ENCODE measurements at places on chromosomes 3 and 15.
A peak's percentile ranks its signal among the peaks of the same experiment; 100 is the strongest.

DNA sequence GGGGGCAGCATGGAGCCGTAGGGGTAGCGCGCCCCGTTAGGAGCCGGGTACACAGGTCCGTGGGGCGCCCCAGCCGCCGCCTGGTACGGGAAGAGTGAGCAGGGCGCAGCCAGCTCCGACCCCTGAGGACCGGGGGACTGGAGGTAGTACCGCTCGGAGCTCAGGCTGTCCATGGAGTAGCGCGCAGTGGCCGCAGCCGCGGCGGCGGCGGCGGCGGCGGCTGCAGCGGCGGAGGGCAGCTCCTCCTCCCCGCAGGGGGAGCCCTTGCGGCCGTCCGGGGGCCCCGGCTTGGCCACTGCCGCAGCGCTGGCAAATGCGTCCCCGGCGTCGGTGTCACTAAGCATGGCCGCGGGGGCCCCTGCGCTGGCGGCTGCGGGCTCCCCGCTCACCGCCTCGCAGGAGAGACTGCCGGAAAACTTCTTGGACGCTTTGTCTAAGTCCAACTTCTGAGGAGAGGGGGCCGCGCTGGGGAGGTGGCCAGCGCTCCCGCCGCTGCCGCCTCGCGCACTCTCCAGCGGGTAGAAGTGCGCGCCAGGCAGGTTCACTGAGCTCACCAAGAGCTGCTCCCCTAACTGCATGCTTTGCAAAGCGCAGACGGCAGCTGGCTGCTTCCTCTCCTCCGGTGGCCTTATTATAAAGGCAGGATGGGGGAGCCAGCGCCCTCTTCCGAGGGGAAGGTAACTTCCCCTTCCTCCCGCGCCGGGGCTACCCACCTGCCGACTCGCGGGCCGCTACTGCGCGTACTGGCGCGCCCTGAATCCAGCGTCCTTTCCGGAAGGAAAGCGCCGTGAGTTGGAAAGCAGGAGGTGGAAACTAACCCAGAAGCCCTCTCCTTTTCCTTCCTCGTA lies at the start of gene EOMES:
EOMES (minus strand) TSS at position 607 of the 848 bp plus-strand sequence; CDS start at position 578, 29 bp downstream.
- DNase-seq = peak; percentile 15

- DNase-seq = no peak
These were observed 15.8 kb upstream of the SEMA3F start for GRCh38 chr3:50139308-50139707.

- peak; percentile 68 for DNase-seq
These were observed 466.6 kb downstream of the RAP2B start for GRCh38 chr3:153628591-153628990.

- no peak for DNase-seq
These were observed 26.8 kb upstream of the CYP11A1 start for GRCh38 chr15:74394090-74394846.

All from inflammatory macrophage treated with lipopolysaccharide for 4 hours (primary cell).